ENCODE measurements at places on chromosomes 3 and 15.

DNA sequence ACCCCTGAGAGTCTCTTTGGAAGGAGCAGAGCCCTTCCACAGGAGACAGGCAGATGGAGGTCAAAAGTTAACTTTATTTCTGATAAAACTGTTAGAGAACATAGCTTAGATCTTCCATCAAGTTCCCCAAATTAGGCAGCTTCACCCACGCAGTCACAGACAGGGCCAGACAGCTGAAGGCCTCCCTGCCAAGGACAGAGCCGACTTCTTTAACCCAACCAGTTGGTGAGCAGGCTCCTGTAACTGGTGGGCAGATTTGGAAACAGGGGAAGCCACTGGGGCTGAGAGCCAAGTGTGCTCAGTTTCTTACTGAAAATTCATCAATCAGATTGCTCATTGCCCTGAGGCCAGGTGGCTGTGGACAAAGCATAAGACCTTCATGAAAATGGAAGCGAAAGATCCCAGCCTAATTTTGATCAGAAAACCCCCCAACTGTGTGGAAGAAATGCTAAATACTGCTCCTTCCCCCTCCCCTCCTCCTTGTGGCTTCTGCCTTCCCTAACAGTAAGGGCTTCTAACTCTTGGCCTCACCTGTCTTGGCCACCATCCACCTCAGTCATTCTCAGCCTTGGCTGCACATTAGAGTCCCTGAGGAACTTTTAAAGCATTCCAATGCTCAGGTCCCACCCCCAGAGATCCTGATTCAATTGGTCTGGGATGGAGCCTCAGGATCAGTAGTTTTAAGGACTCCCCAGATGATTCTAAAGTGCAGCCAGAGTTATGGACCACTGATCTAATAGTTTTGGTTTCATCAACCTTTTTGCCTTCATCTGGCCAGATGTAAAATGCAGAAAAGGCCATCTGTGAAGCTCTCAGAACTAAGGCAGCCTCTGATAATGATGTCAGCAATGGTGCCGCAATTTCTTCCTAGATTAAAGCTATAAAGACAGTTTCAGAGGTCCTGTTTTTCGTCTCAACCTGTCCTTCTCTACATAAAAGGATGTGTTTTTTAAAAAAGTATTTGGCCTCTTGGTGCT lies 11.5 kb downstream of the CLRN1 start:
- no peak for DNase-seq

- DNase-seq: no peak
Measured at GRCh38 chr3:108342837-108343486, 46.6 kb downstream of the HHLA2 start.

DNA sequence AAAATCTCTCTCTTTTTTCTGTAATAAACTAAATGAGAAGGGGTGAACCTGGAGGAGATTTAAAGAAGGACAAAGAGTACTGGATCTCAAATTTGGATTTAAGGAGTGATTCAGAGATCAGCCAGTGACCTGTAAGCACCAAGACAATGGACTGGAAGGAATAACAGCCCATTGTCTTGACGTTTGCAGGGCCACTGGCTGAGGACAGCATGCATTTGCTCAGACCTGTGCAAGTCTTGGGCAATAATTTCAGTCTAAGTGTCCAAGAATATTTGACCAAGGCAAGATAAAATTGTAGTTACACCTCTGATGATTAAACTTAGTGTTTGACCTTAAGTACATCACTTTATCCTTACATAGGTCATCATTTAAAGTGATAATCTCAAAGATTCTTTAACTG lies 55.8 kb upstream of the OSTN start:
- DNase-seq: no peak

- no peak for DNase-seq
Measured at GRCh38 chr3:148005456-148005855, 596.3 kb downstream of the ZIC1 start.
